Activated T-cell treated with anti-CD3 and anti-CD28 coated beads, Interleukin-2, amount 50 U/mL, for 48 hours (primary cell): ENCODE measurements at places on chromosomes 7 and 10.

DNA sequence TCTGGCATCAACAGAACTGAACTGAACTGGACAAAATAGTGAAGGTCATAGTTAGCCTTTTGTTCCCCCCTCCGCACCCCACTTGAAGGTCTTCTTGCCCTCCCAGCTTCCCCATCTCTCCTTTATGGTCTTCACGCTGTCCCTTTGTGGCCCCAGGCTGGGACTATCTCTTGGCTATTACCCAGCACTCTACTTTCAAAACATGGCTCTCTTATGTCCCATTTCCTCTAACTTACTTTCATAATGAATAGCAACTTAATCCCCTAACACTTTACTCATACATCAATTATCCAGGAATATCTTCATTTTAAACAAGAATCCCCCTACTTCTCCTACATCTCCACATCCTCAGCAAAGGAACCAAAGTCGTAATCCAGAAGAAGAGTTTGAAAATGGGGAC lies 135.3 kb upstream of the ITGB1 start:
- no peak for DNase-seq

DNA sequence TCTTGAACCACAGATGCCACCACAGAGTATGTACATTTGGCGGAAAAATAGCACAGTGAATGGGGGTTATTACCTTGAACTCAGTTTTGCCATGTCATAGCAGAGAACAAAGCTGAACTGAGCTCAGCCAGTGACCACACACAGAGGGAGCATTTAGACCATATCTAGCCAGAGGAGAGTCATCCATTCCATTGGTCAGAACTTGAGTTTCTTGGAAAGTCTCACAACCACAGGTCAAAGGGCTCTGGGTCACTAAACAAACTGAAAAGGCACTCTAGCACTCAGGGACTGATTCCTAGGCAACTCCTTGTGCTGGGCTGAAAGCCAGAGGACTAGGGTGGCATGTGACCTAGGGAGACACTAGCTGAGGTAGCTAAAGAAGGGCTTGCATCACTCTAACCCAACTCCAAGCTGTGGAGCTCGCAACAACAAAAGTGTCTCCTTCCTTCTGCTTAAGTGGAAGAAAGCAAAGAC lies 239.7 kb upstream of the SEMA3D start:
- no peak for DNase-seq

GRCh38 chr7:66503551-66504031 lies 125.1 kb upstream of the KCTD7 start:
- no peak for DNase-seq

GRCh38 chr10:31906039-31906438 lies 22.6 kb downstream of the ARHGAP12 start:
- no peak for DNase-seq

GRCh38 chr7:6700793-6701192 lies 6.0 kb downstream of the ZNF12 start:
- DNase-seq = no peak

DNA sequence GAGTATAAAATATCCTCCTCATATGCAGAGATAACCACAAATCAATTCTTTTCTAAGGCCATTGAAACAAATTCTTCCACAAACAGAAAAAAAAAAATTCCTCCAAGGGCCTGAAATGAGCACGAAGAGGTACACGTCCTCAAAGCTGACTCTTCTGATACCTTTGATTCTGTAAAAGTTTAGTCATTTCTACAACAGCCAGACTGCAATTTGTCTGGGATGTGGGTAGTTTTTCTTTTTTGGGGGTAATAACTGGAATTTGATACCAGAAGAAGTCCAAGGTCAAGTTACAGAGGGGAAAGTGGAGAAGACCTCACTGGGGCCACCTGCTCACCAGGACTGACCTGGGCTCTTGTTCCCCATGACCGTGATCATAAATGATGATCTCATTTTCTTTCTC lies 121.8 kb downstream of the AOAH start:
- no peak for DNase-seq

- DNase-seq = no peak
Measured at GRCh38 chr10:13219685-13220670, 14.2 kb downstream of the UCMA start.

GRCh38 chr10:14879124-14879927 lies 660 bp downstream of the SUV39H2 start:
- peak; percentile 61 for DNase-seq

DNA sequence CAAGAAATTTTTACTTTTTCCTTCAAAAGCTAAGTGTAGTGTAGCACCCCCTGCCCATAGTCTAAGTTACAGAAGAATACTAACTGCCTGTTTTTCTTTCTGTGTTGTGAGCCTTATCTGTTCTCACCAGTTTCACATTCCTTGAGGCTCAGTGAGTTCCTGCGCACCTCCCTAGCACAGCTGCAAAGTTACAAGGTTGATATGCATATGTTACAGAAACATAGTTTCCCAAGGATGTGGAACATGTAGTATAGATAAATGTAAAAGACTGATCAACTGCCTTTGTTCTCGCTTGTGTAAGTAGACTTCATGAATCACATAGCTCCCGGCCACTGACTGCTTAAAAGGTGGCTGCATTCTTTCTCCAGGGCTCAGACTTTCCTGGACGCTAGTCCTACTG lies 6.7 kb upstream of the ZNF33B start:
- no peak for DNase-seq

GRCh38 chr7:138194567-138194966 lies 118.3 kb downstream of the AKR1D1 start:
- no peak for DNase-seq

DNA sequence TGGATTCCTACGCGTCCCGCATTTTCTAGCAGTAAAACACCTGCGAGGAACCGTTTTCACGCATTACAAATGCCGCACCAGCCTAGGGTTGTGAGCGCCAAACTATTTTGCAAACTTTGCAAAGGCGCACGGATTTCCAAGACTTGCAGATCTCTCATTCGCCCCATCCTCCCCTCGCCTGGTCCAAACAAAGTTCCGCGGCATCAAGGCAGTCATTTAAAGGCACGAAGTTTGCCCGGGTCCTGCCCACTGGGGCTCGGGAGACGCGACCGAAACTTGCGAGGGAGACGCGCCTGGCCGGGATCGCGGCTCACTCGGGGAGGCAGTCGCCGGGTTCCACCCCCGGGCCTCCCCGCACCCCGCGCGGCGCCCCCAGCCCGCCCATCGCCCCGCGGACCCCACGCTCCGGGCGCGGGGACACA lies 613 bp downstream of the USP6NL start:
- DNase-seq = peak; percentile 54

DNA sequence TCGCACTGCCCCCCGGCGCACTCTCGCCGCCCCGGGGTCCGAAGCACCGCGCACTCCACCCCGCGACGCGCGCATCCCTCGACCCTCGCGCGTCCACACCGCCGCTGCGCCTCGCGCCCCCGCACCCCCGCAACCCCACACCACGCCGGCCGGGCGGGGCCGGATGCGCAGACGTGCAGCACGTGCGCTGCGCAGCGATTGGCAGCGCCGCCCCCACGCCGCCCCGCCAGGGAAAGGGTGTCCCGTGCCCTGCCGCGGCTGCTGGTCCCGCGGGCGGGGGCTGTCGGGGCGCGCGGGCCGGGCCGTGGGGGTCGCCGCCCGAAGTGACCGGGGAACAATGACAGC lies 53.7 kb upstream of the KDM7A start:
- DNase-seq = peak; percentile 88

- DNase-seq = no peak
Measured at GRCh38 chr10:61096056-61096455, 152.1 kb upstream of the RHOBTB1 start.

GRCh38 chr10:4073912-4074311 lies 288.9 kb upstream of the KLF6 start:
- DNase-seq = no peak

DNA sequence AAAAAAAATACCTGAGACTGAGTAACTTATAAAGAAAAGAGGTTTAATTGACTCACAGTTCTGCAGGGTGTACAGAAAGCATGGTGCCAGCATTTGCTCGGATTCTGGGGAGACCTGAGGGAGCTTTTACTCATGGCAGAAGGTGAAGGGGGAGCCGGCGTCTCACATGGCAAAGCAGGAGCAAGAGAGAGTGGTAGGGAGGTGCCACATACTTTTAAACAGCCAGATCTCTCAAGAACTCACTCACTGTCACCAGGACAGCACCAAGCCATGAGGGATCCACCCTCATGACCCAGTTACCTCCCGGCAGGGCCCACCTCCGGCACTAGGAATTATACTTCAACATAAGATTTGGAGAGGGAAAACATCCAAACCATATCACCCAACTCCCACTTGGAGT lies 25.8 kb downstream of the MSRB2 start:
- no peak for DNase-seq

DNA sequence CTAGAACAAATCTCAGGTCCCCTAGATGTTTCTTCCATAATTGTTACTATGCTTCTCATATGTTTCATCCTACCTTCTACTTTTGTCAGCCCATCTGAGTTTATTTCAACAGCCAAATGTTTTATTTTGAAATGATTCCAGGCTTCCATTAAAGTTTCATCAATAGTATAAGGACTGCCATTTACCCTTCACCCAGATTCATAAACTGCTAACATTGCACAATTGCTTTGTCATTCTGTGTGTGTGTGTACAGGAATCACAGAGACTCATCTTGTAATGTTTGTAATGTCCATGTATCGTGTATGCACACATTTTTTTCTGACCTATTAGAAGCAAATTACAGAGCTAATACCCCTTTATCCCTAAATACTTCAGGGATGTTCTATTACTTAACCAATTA lies 25.5 kb downstream of the MMRN2 start:
- DNase-seq = no peak

- DNase-seq = no peak
Measured at GRCh38 chr10:124568848-124569622, 107.4 kb downstream of the LHPP start.

DNA sequence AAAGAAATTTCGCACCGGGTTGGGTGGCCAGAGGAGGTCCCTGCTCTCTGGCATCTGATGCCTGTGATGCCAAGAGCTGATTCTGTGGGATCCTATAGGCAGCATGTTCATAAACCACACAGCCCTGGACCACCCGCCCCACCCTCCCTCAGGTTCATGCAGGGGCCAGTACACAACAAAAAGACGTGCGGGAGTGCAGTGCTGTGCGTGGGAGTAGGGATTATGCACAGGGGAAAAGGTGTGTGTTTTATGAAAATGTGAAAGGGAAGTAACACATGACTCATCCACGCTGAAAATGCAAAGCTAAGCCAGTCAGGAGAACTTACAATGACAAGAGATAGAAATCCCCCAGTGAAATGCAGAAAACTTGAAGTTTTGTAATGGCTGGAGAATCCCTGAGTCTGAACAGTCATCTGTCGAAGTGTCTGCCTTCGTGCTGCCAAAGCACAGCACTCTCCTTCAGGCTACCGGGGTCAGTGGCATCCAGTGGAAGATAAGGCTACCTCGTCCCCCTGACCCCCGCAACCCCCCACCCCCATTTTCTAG lies 1.1 kb downstream of the KIAA1217 start:
- peak; percentile 58 for DNase-seq

- no peak for DNase-seq
Measured at GRCh38 chr10:119409906-119410305, 132.6 kb downstream of the RGS10 start.

GRCh38 chr10:119428789-119429188 lies 113.7 kb downstream of the RGS10 start:
- no peak for DNase-seq

- peak; percentile 44 for DNase-seq
Measured at GRCh38 chr7:27192546-27193334, 7.2 kb downstream of the HOXA13 start.

GRCh38 chr7:141097430-141097829 lies 23.6 kb downstream of the TMEM178B start:
- no peak for DNase-seq
